ENCODE measurements at places on chromosomes 2 and 18.

GRCh38 chr2:151766437-151767153, 32.3 kb upstream of the NEB start:
- DNase-seq, result peak; percentile 66

DNA sequence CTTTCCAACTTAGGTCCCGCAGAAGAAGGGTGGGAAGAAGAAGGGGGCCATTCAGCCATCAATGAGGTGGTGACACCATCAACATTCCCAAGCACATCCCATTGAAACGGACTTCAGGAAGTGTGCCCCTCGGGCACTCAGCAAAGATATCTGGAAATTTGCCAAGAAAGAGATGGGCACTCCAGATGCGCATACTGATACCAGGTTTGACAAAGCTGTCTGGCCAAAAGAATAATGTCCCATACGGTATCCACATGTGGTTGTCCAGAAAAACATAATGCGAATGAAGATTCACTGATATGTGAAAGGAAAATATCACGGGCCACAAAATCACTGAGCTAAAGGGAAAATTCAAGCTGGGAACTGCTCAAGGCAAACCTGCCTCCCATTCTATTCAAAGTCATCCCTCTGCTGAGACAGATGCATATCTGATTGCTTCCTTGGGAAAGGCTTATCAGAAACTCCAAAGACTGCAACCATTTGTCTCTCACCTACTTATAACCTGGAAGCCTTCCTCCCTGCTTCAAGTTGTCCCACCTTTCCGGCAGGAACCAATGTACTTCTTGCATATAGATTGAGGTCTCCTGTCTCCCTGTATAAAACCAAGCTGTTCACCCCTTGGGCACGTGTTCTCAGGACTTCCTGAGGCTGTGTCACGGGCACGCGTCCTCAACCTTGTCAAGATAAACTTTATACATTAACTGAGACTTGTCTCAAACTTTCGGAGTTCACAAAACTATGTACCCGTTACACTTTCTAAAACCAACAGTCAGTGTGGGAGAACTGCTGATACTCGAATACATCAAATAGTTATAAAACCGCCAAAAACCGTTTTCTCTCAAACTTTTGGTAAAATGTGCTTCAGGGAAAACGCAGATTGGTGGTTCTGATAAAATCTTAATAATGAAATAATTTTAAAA, 1.3 kb upstream of the PDK1 start:
- peak; percentile 25 for DNase-seq

DNA sequence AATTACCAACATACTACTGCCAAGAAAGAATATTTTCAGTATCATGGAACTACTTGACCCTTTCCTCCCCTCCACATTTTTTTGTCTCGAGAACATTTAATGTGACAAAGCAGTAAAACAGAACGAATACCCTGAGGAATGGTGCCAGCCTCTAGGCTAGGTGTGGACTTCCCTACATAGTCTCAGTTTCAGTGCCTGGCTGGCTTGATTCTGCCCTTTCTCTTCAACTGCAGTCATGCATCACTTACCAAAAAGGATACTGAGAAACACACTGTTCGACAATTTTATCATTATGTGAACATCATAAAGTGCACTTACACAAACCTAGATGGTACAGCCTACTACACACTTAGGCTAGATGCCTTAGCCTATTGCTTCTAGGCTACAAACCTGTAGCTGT, 305.3 kb upstream of the HNRNPA3 start:
- DNase-seq, result no peak

DNA sequence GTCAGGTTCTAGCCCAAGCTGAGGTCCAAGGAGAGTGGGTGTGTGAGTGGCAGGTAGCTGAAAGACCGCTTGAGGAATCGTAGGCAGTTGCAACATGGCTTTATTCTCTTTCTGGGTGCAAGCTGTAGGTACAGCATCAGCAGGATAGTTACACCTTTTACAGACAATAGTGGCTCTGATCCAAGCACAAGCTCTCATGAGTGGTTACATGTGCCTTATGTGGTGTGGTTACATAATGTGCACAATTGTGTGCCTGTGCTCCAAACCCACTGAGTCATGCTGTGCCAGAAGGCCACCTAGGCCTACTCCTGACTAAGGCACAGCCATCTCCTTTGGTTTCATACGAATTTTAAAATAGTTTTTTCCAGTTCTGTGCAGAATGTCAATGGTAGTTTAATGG, 227.6 kb downstream of the SATB2 start:
- DNase-seq, result no peak

- no peak for DNase-seq
Measured at GRCh38 chr2:237227592-237228280, 142.0 kb downstream of the COPS8 start.

DNA sequence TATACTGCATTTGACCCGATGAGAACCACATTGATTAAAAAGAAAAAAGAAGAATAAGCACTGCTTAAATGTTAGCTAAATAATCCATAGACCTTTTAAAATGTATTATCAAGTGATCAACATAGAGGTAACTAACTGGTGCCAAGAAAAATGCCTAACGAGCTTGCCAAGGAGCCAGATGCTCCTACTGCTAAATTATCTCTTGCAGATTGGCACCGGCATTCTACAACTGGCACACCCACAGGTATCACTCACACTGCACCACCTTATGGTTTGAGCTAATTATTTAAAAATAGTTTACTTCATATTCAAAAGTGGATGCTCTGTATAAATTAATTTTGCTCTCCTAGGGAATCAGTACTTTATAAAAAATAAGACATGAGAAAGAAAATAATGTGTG, 341.6 kb upstream of the CDH7 start:
- no peak for DNase-seq

DNA sequence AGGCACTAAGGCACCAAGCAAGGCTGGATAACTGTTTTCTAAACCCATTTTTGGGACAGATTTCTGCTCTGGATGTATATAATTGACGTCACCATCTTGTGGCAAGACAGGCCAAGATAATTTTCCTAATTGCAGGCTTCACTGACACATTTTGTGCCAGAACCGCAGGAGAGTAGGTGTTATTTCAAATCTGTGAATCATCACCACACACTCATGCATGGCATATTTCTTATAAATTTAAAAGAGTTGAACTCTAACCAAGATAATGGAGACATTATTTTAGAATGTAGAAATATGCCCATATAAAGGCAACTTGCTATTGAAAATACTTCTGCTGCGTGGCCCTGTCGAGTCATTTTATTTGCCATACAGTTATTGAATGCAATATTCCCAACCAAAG, 68.3 kb upstream of the ACYP2 start:
- no peak for DNase-seq

DNA sequence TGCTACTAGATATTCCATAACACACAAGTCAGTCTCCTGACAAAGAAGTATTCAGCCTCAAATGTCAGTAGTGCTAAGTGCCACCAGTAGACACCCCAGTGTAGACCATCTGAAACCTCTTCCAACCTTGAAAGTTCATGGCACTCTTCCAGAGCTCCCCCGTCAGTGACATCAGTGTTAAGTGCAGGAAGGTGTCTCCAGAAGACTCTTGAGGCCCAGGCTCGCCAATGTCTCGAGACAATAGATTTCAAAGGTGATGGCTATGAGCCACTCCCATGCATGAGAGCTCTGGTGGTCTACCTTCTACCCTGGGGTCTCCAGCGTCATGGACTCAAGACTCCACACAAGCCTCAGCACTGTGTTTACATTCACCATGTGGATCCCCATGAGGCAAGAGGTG, 183.8 kb downstream of the SMAD2 start:
- DNase-seq, result no peak

GRCh38 chr2:52805901-52806410, 961.6 kb upstream of the CHAC2 start:
- no peak for DNase-seq

DNA sequence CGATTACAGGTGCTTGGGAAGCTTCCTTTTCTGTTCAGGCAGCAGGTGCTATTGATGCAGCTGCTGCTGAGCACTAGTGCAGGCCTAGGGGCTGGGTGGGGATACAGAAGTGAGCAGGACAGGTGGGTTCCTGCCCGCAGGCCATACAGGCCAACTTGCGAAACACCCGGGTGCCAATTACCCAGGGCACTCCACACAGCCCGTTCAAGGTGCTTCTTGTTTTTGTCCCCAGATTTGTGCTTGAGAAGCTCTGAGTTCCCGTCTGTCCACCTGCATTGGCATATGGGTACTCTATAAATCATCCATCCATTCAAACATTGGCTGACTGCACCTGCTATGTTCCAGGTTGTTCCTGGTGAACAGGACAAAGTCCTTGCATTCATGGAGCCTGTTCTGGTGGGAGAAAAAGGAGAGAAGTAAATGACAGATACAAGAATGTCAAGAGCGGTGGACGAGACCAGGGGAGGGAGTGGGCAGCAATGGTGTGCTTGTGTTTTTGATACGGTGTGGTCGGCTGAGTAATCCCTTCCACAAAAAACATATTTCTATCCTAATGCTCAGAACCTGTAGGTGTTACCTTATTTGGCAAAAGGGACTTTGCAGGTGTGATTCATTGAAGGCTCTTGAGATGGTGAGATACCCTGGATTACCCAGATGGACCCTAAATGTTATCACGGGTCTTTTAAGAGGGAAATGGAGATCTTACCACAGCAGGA, 31.4 kb downstream of the SH3BP4 start:
- DNase-seq, result no peak

DNA sequence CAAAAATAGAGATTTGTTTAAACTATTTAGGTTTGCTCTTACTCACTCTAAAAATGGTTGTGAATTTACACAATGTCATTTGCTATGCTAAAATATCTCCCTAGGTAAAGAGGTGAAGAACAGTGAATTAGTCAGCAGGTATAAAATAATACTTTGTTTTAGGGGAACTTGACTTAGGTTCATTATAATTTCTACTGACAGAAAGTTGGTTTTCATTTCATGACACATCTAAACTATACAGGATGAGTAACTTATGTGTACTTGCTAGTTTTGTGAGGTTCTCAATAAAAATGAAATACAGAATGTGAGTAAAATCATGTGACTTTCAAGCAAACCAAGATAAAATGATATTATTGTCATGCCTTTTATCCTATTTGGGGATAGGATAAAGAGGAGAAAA, 66.0 kb downstream of the DIS3L2 start:
- no peak for DNase-seq

GRCh38 chr2:200380833-200381542, 74.5 kb downstream of the SPATS2L start:
- DNase-seq, result no peak

- DNase-seq, result peak; percentile 50
Measured at GRCh38 chr2:64727843-64728463, 74.2 kb upstream of the SERTAD2 start.

DNA sequence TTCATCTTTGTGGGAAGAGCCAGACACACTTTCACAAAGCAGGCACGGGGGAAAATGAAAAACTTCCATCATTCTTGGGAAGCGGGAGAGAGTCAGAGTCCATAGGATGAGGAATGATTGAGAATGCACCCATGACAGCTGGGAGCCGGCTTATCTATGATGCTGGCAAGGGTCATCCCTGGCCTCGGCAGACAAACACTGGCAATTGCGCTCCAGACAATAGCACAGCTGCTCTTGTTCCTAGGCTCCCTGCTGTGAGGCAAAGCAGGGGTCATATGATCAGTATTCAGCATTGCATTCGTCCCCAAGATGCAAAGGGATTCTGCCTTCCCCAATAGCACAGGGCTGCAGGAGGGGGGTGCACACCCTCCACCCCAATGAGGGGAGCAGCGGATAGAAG, 33.0 kb downstream of the CYRIA start:
- DNase-seq, result no peak

DNA sequence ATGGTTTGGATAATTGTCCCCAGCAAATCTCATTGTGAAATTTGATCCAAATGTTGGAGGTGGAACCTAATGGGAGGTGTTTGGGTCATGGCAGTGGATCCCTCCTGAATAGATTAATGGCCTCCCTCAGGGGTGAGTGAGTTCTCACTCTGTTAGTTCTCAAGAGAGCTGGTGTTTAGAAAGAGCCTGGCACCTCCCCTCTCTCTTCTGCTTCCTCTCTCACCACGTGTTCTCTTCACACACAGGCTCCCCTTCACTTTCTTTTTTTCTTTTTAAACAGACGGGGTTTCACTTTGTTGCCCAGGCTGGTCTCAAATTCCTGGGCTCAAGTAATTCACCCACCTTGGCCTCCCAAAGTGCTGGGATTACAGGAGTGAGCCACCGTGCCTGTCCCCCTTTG, 111.6 kb upstream of the LTBP1 start:
- DNase-seq, result no peak

GRCh38 chr18:27803957-27804356, 373.0 kb downstream of the CDH2 start:
- DNase-seq, result no peak

DNA sequence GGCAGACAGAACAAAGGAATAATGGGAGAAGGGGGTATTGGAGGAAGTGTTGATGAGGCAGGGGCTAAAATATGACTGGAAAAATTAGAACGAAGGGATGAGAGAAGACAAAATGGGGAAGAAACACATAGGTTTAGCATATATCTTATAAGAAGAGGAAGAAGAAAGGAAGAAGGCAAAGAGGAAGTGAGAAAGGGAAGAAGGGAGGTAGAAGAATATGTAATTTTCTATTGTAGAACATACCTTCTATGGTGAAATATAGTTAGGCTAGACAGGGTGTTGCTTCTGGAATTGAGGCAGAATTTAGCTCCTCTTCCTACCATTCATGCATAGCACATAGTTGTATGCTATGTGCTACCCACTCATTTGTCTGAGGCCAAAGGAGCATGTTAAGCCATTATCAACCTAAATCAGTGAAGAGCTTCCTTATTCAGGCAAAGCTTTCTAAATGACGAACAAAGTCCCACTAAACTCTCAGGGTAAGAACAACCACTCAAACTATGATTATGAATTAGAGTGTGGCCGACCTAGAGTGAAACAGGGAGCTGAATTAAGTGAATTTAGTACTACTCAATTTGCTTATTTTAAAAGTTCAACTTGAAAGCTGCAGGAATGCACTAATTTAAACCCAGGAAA, 180.9 kb upstream of the GALNT5 start:
- DNase-seq, result no peak

DNA sequence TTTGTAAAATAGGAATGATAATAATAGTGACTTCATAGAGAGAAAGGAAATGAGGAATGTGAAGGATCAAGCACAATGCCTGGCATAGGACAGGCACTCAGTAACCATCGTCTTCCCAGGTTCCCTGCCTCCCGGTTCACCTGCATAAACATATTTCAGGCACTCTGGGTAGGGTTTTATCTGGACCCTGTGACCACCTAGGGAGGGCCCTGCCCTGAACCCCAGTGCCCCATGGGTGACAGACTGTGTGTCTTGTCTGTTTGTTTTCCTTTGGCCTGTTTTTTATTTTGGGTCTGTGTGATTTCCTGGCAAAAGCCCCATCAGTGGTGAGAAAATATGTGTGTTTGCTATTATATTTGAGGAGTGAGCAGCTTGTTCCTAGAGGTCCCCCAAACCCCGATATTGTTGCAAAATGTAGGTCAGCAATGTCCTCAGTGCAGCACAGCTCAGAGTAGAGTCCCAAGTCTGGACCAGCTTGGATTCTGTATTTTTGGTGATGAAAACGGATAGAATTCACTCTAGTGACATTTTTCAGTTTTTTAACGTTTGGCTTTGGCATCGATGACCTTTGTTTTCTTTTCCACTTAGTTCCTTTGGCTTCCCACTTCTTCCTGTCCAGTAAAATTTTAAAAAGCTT, 9.6 kb upstream of the NT5C1B start:
- no peak for DNase-seq

- no peak for DNase-seq
Measured at GRCh38 chr2:159982270-159982669, 80.1 kb downstream of the PLA2R1 start.

GRCh38 chr2:199329466-199329865, 128.3 kb downstream of the SATB2 start:
- no peak for DNase-seq

- DNase-seq, result no peak
Measured at GRCh38 chr18:66136039-66136438, 385.2 kb downstream of the CDH7 start.

GRCh38 chr2:100878000-100878791, 58.3 kb downstream of the NPAS2 start:
- DNase-seq, result no peak

- no peak for DNase-seq
Measured at GRCh38 chr18:52415131-52415530, 75.1 kb downstream of the DCC start.
